ENCODE measurements at places on chromosomes 12 and 14. TPM values are rescaled to one million over a fixed set of nuclear protein-coding genes. Genes with fewer than 3 reads are reported as not detected.

DNA sequence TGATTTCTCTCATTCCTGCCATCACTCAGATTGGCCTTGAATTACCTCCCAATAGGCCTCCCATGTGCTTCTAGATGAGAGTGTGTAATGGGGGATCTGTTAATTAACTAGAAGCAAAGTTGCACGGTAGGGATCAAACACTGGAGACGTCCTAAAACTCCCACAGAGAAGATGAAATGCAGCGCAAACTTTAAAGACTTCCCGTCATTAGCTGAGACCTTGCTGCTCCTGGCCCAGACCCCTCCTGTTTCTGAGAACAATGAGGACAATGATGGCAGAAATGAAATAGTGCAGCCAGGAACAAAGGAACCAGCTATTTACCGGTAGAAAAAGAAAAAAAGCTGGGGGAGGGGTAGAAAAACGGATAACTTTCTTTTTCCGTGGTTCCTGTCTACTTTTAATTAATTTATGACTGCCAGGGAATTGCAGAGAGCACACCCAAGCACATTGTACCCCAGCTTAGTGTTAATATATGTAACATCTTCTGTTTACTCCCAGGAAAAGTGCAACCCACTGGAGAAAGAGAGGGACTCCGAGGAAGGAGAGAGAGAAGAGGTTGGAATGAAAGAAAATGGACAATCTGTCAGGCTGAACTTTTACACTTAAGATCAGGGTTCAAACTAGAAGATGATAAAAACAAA lies 280.7 kb upstream of the SOX5 start:
- no peak for DNase-seq
- peaks cover 11% of the 10 kb centered on the region for H3K4me1 ChIP-seq
- H3K27me3 ChIP-seq: no peaks in the 10 kb centered on the region
- no peaks in the 10 kb centered on the region for H3K36me3 ChIP-seq
- H3K27ac ChIP-seq: peak overlapping the region; percentile 10

DNA sequence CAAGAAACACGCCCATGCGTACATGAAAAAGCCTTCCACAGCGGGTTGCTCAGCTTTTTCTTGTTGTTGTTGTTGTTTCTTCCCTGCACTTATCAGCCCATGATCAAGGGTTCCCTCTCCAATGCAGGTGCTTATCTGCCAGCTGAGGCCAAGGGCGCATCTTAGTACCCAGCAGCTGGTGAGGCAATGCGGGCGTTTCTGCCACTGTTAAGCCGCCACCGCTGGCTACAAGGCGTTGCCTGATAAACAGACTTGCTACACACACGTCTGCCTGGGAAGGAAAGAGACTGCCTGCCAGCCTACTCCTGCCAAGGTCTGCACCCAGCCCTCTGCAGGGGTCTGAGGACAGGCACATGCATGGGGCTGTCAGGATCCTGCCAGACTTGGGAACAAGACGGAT lies 345.9 kb downstream of the BCL11B start:
- no peaks in the 10 kb centered on the region for H3K36me3 ChIP-seq
- H3K4me1 ChIP-seq: peaks cover 4% of the 10 kb centered on the region
- peaks cover 2% of the 10 kb centered on the region for H3K27me3 ChIP-seq
- no peak overlapping the region for H3K27ac ChIP-seq
- no peak overlapping the region for H3K4me3 ChIP-seq

DNA sequence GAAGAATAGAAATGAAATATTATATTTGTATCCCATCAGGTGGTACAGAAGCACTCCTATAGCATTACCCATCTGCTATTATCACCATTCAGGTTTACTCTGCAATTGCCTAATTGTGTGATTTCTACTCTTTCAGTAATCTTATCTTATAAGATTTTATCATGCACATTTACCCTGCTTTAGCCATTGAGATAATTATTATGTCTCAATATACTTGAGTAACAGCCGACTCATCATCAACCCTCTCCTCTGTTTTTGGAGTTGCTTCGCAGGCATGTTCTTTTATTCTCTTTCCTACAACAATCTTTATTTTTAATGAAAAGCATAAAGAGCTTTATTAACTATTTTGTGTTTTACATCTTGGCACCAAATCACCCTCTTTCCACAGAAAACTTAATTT lies 419.9 kb downstream of the LRIG3 start:
- H3K27ac ChIP-seq: no peak overlapping the region
- peaks cover 34% of the 10 kb centered on the region for H3K4me1 ChIP-seq
- no peaks in the 10 kb centered on the region for H3K27me3 ChIP-seq
- DNase-seq: no peak

DNA sequence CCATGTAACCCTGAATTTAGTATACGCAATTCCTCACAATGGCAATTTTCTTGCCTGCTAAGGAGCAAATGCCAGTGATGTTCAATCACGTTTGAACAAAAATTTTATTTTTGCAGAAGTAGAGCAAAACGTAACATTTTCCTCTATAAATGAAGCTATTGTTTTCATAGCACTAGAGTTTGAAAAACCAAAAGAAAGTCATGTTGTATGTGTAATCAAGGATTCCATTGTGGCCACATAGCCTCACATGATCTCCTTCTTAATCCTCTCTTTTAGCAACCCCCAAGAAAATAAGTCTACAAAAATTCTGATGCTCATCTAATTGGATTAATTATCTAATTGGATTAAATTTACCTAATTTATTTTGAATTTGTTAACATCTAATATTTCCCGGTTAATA lies 1217.4 kb upstream of the FLRT2 start:
- H3K4me1 ChIP-seq: peaks cover 1% of the 10 kb centered on the region
- no peak overlapping the region for H3K4me3 ChIP-seq
- peaks cover 3% of the 10 kb centered on the region for H3K27me3 ChIP-seq
- no peak overlapping the region for H3K27ac ChIP-seq
- DNase-seq: no peak

DNA sequence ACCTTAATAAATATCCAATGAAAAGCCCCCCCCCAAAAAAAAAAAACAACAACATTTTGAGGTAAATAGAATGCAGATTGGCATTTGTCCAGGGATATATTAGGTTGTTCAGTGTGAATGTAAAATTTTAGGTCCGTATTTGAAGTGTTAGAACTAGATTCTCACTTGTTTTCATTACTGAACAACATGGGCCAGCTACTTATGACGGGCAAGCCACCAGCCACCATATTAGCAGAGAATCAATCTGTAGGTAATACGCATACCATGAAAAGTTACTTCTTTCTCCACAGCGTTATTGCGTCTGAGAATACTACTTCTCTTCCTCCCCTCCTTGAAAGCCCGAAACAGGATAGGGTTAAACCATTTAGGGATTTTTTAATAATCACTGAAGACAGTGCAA lies 5.4 kb downstream of the FLRT2 start:
- peaks cover 4% of the 10 kb centered on the region for H3K27me3 ChIP-seq
- H3K27ac ChIP-seq: peak overlapping the region; percentile 63
- H3K4me3 ChIP-seq: peak overlapping the region; percentile 86
- H3K4me1 ChIP-seq: peaks cover 45% of the 10 kb centered on the region

DNA sequence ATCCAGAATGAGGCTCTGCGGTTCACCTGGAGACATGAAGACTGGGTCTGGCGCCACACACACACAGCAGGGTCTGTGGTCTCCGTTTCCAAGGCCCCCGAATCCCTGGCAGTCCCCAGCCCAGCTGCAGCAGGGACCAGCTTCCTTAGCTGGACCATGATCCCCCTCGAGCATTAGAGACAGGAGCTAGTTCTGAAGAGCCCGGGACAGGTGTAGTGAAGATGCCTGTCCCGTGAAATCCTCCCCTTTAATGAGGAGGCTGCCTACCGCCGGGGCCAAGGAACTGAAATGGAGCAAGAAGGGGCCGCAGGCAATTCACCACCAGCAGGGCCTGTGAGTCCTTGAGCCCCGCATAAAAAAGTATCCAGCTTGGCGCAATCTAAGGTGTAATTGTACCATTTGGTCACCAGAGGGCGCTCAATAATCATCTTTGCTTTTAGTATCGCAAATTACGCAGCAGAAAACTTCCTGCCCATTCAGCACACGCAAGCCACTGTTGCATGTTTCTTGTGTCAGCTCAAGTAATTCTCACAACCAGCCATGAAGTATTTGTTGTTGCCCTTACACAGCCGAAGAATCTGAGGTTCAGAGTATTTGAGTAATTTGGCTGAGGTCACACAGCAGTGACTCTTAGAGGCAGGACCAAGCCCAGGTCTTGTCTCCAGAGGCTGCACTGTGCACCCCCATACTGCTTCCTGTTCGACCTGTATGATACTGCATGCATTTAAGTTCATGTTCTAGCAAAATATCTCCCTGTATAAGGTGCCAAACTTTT lies 54.3 kb upstream of the PPP2R5C start:
- peak; percentile 37 for DNase-seq
- H3K4me3 ChIP-seq: no peak overlapping the region
- no peaks in the 10 kb centered on the region for H3K36me3 ChIP-seq
- H3K27me3 ChIP-seq: peaks cover 27% of the 10 kb centered on the region

GRCh38 chr12:11171969-11172675 lies 1.1 kb downstream of the SMIM10L1 start:
- no peaks in the 10 kb centered on the region for H3K27me3 ChIP-seq
- H3K27ac ChIP-seq: peak overlapping the region; percentile 100
- DNase-seq: no peak
- peaks cover 31% of the 10 kb centered on the region for H3K4me1 ChIP-seq
- H3K4me3 ChIP-seq: peak overlapping the region; percentile 95
- peaks cover 6% of the 10 kb centered on the region for H3K36me3 ChIP-seq

DNA sequence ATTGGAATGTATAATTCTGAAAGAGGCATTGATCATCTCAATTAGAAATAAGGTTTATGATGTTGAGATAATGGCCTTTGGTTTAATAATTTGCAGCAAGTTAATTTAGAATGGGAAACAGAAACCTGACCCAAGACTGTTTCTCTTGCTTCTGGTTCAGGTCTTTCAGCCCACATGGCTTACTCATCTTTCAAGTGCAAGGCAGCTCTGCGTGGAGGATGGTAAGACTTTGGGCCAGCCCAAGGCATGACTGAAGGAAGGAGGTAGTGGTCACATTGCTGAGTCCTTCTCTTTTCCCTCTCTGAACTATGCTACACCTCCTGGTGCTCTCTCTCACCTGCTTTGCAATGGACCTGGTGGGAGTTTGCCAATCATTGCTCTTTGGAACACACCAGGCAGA lies 98.7 kb downstream of the CAND1 start:
- no peak for DNase-seq
- H3K27ac ChIP-seq: no peak overlapping the region
- H3K4me1 ChIP-seq: no peaks in the 10 kb centered on the region
- no peaks in the 10 kb centered on the region for H3K36me3 ChIP-seq
- H3K27me3 ChIP-seq: peaks cover 4% of the 10 kb centered on the region
- no peak overlapping the region for H3K4me3 ChIP-seq

- no peaks in the 10 kb centered on the region for H3K4me1 ChIP-seq
- peaks cover 10% of the 10 kb centered on the region for H3K27me3 ChIP-seq
- DNase-seq: no peak
- no peak overlapping the region for H3K27ac ChIP-seq
- no peak overlapping the region for H3K4me3 ChIP-seq
- H3K36me3 ChIP-seq: no peaks in the 10 kb centered on the region
Measured at GRCh38 chr12:126855768-126856167, 1411.2 kb upstream of the TMEM132C start.

Gene PARPBP
- total RNA-seq: 17.0 TPM

Gene GLI1
- total RNA-seq: 0.91 TPM

Gene SLC2A3
- total RNA-seq: 21.7 TPM

Gene ACSM4
- total RNA-seq: not detected
